ENCODE measurements at places on chromosomes 6 and 20.

- no peak for DNase-seq
Observed at GRCh38 chr6:20769631-20770030, 235.4 kb downstream of the CDKAL1 start.

DNA sequence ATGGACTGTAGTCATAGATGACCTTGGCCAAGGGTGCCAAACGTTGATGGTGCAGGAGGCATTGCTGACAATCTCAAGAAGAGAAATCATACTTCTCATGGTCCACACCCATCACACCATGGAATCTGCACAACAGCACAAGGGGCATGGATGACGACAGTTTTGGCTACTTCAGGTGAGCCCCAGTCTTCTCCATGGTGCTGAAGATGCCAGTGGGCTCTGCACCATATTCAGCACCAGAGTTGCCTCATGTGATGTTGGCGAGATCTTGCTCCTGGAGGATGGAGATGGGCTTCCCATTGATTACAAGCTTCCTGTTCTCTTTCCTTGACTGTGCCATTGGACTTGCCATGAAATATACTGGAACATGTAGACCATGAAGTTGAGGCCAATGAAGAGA lies 188.9 kb downstream of the NRN1 start:
- no peak for DNase-seq

GRCh38 chr6:86820750-86821149 lies 116.6 kb upstream of the HTR1E start:
- DNase-seq = no peak

- DNase-seq = no peak
Observed at GRCh38 chr6:136750696-136751521, 41.4 kb downstream of the MAP3K5 start.

DNA sequence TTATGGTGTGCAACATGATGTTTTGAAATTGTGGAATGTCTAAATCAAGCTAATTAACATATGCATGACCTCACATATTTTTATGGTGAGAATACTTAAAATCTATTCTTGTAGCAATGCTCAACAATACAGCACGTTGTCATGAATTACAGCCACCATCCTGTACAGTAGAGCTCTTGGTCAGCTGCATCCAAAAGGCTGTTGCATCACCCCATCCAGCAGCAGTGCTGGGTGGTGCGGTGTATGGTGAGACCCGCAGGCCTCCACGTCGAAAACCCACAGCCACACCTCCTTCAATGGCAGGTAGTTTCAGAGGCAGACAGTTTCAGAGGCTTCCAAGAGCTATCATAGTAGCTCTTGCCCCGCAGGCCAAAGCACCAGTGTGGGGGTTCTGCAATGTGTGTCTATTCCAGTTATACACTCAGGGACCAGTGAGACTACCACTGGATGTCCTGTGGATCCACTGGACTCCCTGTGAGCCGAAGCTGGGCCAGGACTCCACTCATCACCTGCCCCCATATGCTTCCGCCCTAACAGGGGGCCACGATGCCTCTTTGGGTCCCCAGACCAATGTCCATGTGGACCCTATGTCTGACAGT lies 23.4 kb downstream of the PACSIN1 start:
- DNase-seq = no peak

- peak; percentile 8 for DNase-seq
Observed at GRCh38 chr6:165119231-165120020, 190.0 kb downstream of the C6orf118 start.

DNA sequence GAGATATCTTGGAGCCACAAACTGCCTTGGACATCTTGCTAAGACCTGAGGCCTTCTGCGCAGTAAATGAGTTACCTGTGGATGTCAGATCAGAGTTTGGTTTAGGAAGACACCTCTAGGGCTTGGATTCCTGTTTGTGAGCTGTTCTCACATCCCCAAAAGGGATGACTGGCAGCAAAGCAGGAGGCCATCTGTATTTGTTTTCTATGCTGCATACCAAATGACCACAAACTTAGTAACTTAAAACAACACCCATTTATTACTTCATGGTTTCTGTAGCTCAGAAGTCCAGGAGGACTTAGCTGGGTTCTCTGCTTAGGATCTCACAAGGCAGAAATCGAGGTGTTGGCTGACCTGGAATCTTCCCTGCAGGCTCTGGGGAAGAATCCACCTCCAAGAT lies 116.7 kb downstream of the UNC5CL start:
- DNase-seq = no peak
